MM.1S (cell line): ENCODE measurements at places on chromosomes 12 and 14.

- no peak for DNase-seq
Measured at GRCh38 chr14:25108291-25108690, 58.3 kb upstream of the STXBP6 start.

DNA sequence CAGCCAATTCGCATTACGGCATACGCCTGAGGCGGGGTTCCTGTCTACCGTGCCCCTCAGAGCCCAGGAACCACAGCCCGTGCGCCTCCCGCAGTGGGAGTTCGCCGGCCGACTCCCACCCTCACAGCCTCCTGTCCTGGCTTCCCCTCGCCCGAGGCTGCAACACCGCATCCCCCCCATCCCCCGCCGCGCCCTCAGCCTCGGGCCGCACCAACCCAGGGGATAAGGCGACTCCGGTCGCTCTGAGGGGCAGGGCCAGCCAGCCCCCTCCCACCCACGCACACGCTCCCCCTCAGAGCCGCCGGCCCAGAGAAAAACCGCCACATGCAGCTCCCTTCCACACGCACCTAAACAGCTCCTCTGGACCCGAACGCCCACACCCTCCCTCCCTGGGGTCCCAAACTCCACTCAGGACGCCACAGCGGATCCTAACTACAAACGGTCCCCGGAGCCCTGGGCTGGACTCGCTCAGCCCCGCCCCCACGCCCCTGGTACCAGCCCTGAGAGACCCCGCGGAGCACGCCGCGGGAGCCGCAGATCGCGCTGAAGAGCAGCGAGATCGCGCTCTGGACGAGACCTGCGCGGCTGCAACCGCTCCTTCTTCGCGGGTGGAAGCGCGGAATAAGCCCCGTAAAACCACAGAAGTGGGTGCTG, at the start of gene C14orf39:
Gene C14orf39 (minus strand): TSS at position 466 of the 654 bp plus-strand sequence. CDS start 985 bp downstream, outside the sequence.
- DNase-seq: no peak

DNA sequence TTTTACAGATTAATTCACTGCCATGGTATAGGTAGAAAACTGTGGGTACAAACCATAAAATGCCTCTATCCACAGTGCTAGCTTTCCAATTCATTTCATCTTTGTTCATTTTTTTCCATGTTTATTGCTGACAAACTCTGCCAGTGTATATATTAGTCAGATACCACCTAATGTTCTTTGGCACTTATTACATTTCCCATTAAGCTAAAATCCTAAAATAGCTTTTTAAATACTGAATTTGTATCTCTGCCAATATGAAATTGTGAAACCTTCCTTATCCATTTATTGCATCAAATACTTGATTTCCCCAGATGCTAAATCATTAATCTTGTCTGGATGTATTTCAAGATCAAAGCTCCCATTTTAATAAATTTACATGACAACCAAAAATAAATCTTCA, 150.1 kb upstream of the FSCB start:
- DNase-seq: no peak

GRCh38 chr12:129069886-129070285, 216.6 kb downstream of the GLT1D1 start:
- no peak for DNase-seq

- DNase-seq: no peak
Measured at GRCh38 chr14:78666336-78667056, 496.3 kb downstream of the NRXN3 start.

DNA sequence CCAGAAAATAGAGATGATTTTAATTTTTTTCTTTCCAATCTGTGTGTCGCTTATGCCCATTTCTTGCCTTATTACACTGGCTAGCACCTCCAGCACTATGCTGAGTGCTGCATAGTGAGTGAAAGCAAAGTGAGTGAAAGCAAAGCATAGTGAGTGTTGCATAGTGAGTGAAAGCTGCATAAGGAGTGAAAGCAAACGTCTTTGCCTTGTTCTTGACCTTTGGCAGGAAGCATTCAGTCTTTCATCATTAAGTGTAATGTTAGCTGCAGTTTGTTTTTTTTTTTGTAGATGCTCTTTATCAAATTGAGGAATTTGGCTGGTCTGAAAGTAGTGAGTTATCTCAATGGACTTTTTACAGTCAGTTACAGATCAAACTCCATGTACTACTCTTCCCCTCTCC, 6.9 kb upstream of the CORO1C start:
- no peak for DNase-seq
